D341Med (cell line): ENCODE measurements at places on chromosomes 3 and 15.

GRCh38 chr3:157816296-157816695 is 289.9 kb downstream of the SHOX2 start:
- no peak for DNase-seq

GRCh38 chr15:35566991-35567390 is 21.0 kb upstream of the DPH6 start:
- DNase-seq, result no peak

- DNase-seq, result no peak
Measured at GRCh38 chr3:178352326-178353005, 183.8 kb upstream of the KCNMB2 start.

- no peak for DNase-seq
Measured at GRCh38 chr3:45689787-45690145, 570 bp downstream of the SACM1L start.

DNA sequence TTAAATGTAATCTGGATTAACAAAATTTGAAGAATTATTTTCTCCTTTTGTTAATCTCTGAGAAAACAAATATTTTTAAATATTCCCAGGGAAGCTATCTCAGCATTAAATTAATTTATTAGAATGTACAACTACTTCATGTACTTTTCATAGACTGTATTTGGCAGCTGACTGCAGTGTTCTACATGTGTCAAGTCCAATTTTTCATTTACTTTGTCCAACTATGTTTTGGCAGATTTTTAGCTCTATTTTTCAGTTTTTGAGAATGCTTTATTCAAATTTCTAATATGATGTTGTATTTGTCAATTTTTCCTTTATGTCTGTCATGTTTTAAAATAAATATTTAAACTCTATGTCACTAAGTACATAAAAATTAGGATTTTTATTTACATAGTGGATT is 925.1 kb downstream of the OTOL1 start:
- no peak for DNase-seq

- no peak for DNase-seq
Measured at GRCh38 chr15:62828364-62828763, 214.2 kb upstream of the TPM1 start.

DNA sequence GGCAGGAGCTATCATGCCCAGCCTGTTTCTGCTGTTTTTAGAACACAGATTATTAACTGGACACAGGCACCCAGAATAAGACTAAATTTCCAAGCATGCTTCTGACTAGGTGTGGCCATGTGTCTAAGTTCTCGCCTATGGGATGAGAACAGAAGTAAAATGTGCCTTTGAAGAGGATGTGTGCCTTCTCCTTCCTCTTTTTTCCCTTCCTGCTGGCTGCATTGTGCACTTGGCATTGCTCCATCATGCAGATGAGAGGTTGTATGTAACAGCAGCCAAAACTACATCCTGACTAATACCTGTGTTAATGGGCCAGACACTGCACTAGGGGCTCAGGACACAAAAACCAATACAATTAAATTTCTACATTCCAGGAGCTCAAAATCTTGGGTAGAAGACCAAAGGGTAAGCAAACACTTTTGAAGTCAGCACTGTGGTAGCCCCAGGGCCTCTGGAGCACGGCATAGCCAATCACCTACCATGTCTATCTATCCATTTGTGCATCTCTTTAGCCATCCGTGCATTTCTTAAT is 40.9 kb upstream of the RNU6-1 start:
- DNase-seq, result no peak

- DNase-seq, result no peak
Measured at GRCh38 chr15:100111125-100112060, 230.4 kb downstream of the ADAMTS17 start.

- no peak for DNase-seq
Measured at GRCh38 chr3:14608298-14608697, 43.3 kb upstream of the CCDC174 start.

DNA sequence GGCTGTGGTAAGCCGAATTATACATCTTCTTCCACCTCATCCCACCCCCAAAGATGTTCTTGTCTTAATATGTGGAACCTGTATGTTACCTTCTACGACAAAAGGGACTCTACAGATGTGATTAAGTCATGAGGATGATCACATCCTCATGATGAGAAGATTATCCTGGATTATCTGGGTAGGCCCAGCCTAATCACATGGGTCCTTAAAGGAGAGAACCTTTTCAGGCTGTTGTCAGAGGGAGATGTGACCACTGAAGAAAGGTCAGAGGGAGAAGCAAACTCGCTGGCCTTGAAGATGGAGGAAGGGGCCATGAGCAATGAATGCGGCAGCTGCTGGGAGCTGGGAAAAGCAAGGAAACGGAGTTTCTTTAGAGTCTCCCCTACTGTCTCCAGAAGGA is 12.9 kb upstream of the SCG3 start:
- peak; percentile 57 for DNase-seq

DNA sequence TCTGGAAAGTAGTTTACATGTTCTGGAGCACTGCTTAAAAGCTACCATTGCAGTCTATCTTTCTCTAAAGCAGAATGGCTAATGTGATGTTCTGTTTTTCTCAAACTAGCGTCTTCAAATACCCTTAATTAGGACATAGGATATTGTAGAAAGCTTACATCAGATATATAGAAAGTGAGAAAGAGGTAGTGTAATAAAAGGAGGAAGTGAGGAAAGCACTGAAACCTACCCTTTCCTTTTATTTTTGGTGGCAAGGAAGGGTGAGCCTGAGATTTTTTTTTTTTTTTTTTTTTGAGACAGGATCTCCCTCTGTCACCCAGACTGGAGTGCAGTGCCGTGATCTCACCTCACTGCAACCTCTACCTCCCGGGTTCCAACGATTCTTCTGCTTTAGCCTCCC is 9.4 kb downstream of the SENP2 start:
- DNase-seq, result no peak

GRCh38 chr3:94673876-94674275 is 611.0 kb downstream of the NSUN3 start:
- DNase-seq, result no peak

- no peak for DNase-seq
Measured at GRCh38 chr3:112681822-112682325, 40.9 kb upstream of the CCDC80 start.
